GM23338 (cell line): ENCODE measurements at places on chromosomes 7 and 10.

DNA sequence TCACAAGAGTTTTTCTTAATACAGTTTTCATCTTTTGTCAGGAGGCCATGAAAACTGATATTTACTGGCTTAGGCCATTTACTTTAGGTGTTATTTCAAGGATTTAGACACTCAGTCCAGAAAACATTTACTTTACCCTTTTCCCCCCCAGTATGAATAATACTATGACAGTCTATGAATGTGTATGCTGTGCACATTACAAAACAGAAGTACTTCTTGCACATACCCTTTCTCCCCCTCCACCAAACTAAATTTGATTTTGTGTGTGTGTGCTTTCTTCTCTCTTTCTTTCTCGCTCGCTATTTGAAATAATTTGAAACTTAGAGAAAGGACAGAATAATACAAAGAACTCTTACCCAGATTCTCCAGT, 41.3 kb downstream of the RBM33 start:
- DNase-seq, result no peak

- DNase-seq, result no peak
Observed at GRCh38 chr10:110286841-110287240, 17.9 kb downstream of the SMNDC1 start.

DNA sequence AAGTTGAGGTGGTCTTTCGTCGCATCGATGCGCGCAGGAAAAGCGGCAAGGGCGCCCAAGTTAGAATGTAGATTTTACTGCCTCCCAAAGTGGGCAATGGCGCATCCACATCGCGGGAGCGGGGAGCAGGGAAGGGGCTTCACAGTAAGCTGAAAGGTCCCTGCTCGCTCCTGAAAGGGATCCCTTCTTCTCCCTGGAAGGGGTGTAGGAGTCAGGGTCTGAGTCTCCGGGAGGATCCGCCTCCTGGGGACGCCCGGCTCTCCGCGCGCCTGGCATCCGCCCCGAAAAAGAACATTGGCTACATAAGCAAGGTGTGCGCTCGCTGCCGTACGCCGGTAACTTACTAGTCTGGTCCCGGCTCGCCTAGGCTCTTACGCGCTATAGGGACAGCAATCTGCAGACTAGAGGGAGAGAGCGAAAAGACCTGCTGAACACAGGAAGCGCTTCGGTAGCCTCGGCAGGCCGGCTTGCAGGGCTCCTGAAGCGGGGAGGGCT, 804 bp downstream of the UNC5B start:
- DNase-seq, result peak; percentile 80

- no peak for DNase-seq
Observed at GRCh38 chr7:96346293-96346953, 24.5 kb upstream of the SLC25A13 start.

- no peak for DNase-seq
Observed at GRCh38 chr10:121357401-121357800, 240.8 kb downstream of the FGFR2 start.
